ENCODE measurements at places on chromosomes 13 and 19.

GRCh38 chr13:94515374-94515773 lies 35.9 kb upstream of the DCT start:
- no peak for DNase-seq

DNA sequence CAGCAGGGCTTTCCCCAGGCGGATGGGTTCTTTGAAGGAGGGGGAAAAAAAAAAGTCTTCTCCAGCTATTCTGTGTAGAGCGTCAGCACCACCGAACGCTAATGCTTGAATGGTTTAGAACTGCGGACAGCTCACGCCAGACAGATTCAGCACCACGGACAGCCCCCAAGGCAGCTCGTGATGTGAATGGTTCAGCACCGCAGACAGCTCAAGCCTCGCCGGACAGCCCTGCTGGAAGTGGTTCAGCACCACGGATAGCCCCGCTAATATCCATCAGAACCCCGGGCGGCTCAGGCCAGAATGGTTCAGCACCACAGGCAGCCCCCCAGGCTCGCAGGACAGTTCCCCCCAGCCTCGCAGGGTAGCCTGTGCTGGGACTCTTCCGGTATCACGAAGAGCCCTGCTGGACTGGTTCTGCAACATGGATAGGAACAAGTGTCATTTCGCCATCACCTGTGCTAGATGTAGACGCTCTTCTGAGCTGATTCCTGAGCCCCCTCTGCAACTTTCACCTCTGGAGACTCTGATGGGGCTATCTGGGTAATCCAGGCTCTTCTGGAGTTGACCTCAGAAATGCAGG lies 4.9 kb upstream of the SMIM17 start:
- peak; percentile 51 for DNase-seq

DNA sequence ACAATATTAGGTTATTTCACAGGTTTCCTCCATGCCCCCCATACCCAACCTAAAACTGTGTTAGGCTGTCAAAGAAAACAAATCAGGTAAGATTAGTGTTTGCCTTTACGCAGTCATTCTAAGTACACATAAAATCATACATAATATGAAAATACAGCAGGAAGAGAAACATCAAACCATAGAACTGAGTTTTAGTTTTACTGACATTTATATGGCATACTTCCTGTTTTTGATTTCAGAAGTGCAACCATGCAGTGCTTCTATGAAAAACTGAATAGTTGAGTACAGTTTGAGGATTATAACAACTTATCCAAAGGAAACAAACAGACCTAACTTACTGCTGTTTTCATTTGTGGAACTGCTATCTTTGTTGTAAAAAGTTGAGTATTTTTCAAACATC lies 91.3 kb downstream of the KCNRG start:
- DNase-seq = peak; percentile 54

DNA sequence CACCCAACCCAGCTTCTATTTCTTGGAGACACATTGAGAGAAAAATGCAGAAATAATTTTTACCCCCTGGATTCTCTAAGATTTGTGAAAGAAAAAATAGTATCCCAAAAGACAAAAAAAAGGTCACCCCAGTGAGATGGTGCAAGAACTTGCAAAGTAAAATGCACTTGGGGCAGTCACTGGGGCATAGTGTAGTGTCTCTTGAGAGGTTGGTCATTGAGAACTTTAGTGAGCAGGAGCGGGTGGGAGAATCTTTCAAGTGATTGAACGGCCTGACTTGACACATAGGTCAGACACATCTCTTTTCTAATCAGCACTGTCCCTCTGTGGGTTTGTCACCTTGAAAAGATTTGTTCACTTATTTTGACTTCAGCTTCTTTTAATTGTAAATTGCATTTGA lies 2.4 kb downstream of the ZNF85 start:
- DNase-seq = no peak

- DNase-seq = no peak
Measured at GRCh38 chr13:96680898-96681297, 313.4 kb downstream of the OXGR1 start.

All from GM20000 (cell line).